ENCODE measurements at places on chromosomes 12 and 14.

GRCh38 chr12:70399311-70399710 lies 33.2 kb downstream of the KCNMB4 start:
- no peak for DNase-seq

DNA sequence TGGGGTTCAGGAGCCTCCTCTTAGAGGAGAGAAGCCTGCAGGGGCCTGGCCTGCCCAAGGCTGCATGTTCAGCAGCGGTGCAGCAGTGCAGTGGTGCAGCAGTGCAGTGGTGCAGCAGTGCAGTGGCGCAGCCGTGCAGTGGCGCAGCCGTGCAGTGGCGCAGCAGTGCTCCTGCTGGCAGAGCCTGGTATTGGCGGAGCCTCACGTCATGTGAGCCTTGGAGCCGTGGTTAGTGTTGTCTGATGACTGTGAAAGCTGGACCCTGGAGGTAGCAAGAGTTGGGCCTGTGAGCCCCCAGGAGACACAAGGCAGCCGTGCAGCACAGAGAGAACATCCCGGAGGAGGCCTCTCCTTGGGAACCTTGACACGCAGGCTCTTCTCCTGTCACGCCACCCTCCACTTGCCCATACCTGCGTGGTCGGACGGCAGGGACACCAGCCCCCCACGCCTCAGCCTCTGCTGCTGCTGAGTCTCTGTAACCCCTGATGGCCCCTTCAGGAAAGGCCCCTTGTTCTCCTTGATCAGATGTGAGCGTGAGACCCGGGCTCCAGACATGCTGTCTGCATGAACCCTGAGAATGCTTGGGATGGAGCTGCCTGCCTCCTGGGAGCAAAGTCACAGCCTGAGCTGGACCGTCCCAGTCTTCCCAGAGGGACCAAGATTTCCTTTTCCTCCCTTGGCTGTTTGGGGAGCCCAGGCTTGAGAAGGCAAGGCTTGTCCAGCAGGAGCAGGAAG lies 193.7 kb downstream of the KIF26A start:
- DNase-seq = no peak

DNA sequence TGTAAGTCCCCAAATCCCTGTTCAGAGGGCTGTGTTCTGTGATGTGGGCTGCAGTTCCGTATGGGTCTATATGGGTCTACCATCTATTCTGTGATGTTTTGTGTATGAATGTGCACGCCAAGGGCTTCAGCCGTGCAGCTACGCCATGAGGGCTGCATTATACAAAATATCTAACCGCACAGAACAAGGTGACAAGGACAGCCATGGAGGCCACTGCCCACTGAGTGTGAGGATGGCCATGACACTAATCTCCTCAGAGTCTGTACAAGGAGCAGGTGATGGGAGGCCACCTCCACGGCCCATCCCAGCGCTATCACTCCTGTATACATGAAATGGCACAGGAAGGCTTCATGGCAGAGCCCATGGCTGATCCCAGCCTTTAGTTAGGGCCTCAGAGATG lies 102.0 kb downstream of the DICER1 start:
- DNase-seq = no peak

GRCh38 chr12:128840862-128841468 lies 12.3 kb upstream of the GLT1D1 start:
- DNase-seq = no peak

DNA sequence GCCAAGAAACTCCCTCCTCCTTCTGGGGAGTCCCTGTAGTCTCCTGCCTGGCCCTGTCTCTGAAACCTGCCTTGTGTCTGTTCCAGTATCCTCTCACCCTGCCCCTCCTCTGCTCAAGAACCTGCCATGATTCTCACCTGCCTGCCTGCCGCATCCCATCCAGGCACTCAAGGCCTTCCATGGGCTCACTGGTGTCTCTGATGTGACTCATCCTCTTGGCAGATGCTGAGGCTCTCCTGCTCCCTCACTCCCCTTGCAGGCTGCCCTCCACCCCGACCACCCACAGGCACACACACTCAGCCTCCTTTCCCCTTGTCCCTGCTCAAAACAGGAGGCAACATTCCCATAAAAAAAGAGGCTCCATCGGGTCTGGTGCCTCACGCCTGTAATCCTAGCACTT lies 5.8 kb upstream of the BEGAIN start:
- DNase-seq = no peak

GRCh38 chr12:8969861-8970411 lies 19.4 kb upstream of the KLRG1 start:
- DNase-seq = no peak

DNA sequence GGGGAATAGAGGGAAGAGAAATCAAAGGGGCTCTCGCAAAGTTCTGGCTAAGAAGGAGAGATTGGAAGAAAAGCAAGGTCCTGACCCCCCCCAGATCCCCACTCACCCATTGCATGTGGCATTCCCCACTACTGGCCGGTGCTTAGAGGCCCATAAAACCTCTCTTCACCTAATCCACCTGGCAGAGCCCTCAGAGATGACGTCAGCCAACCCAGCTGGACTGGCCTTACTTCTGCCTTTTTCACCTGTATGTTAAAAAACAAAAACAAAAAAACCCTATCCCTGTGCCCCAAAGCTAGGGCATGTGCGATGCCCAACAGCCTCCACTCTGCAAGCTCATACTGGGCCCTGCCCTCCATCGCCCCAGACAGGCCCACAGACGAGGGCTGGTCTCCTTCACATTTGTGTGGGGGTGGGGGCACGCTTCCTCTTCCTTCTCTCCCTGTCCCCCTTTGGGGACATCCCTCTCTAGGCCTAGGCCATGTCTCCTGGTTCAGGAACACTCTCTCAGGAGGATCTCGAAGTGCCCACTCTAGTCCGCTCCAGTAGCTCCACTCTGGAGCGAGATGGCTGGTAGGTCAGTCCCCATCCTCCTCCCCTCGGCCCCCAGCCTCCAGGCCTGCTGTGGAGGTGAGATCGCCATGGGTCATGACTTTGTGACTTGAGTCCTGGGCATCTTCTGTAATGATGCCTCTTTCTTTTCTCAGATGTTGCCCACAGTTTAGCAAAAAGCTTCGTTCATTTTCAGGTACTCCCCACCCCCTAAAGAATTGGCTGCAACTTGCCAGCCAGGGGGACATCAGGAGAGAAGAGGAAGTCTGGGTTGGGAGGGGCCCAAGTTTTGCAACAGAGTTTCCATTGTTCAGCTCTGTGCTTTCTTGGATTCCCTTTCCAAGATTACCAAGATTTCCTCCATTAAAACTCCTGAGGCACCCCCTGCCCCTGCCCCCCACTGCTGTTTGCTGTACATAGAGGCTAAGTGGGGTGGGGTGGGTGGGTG lies 37.0 kb downstream of the FIGNL2 start:
- no peak for DNase-seq

DNA sequence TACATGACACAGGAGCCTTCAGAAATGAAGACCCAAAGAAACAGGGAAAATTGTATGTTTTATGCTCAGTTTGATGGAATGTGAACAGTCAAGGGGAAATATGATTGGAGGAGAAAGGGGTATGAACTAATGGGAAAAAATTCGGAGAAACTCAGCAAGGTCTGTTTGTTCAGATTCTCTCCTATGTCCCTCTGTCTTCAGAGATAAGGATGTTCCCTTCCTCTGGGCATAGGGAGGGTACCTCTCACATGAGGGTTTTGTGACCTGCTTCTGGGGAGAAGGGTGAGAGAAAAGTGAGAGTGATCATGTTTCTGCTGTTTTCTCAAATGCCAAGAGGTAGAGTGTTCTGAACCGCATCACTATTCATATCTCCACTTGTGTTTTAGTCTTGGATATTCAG lies 26.6 kb upstream of the LIMA1 start:
- no peak for DNase-seq

GRCh38 chr14:72830786-72831594 lies 62.9 kb downstream of the DPF3 start:
- DNase-seq = no peak

DNA sequence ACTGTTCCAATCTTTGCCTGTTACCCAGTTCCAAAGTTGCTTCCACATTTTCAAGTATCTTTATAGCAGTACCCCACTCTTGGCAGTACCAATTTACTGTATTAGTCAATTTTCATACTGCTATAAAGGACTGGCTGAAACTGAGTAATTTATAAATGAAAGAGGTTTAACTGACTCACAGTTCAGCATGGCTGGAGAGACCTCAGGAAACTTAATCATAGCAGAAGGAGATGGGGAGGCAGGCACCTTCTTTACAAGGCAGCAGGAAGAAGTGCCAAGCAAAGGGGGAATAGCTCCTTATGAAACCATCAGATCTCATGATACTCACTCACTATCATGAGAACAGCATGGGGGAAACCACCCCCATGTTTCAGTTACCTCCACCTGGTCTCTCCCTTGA lies 215.0 kb downstream of the SNAPC1 start:
- no peak for DNase-seq

GRCh38 chr14:92494512-92494911 lies 19.1 kb upstream of the RIN3 start:
- no peak for DNase-seq

DNA sequence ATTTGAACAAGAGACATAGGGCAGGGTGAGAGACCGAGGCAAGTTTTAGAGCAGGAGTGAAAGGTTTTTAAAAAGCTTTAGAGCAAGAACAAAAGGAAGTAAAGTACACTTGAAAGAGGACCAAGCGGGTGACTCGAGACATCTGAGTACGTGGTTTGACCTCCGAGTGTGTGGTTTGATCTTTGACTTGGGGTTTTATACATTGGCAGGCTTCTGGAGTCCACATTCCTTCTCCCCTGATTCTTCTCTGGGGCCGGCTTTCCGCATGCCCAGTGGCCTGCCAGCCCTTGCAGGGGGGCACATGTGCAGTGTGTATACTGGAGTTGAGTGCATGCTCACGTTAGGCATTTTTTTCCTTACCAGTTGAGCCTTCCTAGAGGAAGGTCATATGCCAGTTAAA lies 96.3 kb downstream of the SLC15A4 start:
- no peak for DNase-seq

DNA sequence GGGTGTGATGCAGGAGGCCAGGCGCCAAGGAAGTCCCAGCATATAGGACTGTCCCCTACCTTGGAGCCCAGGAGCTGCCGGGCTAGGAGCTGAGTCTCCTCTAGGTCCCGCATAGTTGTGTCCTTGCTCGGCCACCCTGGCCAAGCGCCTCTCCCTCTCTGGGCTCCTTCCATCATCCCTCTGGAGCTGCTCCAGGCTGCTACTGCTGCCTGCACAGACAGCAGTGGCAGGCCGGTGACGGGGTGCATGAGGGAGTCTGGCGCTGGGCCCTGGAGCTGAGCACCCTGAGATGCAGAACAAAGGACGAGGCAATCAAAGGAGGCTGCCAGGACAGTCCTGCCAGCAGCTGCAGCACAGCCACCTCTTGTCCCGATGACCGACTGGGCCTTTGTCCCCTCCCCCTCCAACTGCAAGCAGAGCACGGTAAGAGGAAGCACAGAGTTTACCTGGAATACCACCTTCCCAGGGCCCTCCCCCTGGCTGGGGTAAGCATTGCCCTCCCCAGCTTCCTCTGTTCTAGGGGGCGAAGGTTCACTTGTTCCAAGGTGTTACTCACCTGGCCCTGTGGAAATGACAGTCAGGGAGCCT lies 10.4 kb downstream of the DTX1 start:
- DNase-seq = no peak

DNA sequence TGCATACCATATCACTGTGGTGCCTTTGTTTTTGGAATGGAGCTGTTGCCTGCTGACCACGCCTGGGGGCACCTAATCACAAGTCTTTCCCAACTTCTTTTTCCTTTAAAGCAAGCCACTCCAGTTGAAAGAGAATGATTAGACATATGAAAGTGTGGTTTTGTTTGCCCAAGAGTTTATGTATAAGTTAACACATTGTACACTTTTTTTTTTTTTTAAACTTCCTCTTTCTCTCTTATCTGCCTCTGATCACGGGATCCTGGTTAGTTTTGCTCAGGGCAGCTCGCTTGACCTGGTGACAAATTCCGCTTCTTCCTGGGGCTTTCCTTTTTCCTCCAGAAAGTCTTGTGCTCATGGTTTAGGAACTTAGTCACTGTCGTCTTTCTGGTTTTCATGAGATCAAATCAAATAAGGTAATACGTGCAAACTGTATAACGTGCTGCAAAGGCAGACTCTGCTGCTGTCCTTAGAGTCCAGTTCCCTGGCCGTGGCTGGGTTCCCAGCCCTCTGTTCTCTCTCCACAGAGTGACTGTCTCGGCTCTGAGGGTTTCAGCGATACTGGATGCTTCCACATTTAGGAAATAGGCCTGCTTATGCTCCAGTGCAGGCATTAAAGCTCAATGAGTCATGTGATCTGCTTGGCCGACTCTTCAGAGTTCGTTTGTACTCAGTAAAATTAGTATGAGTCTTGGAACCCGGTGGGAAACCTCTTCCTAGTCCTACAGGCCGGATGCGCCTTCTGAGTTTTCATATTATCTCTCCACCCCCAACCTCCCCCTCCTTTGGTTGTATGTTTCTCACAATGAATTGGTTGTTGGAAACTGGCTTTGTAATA lies 15.2 kb downstream of the RASSF3 start:
- peak; percentile 40 for DNase-seq

DNA sequence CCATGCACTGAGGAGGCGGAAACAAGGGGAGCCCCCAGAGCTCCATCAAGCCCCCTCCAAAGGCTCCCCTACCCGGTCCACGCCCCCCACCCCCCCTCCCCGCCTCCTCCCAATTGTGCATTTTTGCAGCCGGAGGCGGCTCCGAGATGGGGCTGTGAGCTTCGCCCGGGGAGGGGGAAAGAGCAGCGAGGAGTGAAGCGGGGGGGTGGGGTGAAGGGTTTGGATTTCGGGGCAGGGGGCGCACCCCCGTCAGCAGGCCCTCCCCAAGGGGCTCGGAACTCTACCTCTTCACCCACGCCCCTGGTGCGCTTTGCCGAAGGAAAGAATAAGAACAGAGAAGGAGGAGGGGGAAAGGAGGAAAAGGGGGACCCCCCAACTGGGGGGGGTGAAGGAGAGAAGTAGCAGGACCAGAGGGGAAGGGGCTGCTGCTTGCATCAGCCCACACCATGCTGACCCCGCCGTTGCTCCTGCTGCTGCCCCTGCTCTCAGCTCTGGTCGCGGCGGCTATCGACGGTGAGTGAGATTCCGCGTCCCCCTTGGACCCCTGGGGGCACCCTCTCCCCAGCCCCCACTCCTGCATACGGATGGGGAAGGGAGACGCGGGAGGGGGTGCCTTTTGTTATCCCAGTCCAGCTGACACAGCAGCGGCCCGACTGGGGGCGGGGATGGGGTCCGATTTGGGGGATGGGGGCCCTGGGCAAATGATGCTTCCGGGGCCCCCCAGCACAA lies 400 bp downstream of the LRP1 start:
- no peak for DNase-seq

- DNase-seq = no peak
Measured at GRCh38 chr12:123049398-123050240, 69.1 kb downstream of the ARL6IP4 start.

DNA sequence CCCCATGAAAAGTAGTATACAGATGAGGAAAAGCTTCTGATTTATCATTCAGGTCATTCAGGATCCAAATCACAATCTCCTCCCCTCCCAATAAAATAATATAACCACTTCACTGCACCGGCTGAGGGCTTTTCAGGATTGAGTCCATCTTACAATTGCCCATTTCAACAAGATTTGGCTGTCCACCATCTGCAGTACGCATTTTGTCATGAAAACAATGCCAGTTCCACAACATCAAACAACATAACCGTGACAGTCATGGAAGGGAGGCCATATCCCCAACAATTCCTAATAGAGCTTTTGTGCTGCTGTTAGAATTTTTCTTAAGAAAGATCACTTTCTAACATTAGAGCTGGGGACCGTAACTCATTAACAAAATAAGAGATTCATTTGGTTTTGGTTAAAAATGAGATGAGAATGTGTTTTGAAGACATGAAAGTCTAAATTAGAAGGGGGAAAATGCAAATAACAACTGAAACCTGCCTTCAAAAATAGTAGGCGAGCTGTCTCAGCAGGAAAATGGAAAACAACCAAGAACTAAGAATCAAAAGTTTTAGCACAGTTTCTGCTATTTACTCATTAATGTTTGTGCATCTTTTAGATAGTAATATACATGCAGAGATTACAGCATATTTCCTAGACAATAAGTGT lies 38.3 kb upstream of the TMTC2 start:
- DNase-seq = no peak

All from CD4-positive, alpha-beta T cell treated with Interleukin-15 for 4 hours (primary cell).